ENCODE measurements at places on chromosomes 11 and 22.

- peaks cover 18% of the 10 kb centered on the region for H3K4me1 ChIP-seq
- no peak overlapping the region for H3K4me3 ChIP-seq
- no peaks in the 10 kb centered on the region for H3K36me3 ChIP-seq
- H3K27me3 ChIP-seq, result no peaks in the 10 kb centered on the region
- no peak overlapping the region for H3K27ac ChIP-seq
- no peak for DNase-seq
These were observed 87.3 kb downstream of the PACS1 start for GRCh38 chr11:66157182-66157864.

GRCh38 chr11:11148104-11148509 is 204.9 kb downstream of the CSNK2A3 start:
- no peak overlapping the region for H3K27ac ChIP-seq
- DNase-seq, result no peak
- H3K4me3 ChIP-seq, result no peak overlapping the region
- H3K36me3 ChIP-seq, result no peaks in the 10 kb centered on the region
- H3K4me1 ChIP-seq, result peaks cover 49% of the 10 kb centered on the region

DNA sequence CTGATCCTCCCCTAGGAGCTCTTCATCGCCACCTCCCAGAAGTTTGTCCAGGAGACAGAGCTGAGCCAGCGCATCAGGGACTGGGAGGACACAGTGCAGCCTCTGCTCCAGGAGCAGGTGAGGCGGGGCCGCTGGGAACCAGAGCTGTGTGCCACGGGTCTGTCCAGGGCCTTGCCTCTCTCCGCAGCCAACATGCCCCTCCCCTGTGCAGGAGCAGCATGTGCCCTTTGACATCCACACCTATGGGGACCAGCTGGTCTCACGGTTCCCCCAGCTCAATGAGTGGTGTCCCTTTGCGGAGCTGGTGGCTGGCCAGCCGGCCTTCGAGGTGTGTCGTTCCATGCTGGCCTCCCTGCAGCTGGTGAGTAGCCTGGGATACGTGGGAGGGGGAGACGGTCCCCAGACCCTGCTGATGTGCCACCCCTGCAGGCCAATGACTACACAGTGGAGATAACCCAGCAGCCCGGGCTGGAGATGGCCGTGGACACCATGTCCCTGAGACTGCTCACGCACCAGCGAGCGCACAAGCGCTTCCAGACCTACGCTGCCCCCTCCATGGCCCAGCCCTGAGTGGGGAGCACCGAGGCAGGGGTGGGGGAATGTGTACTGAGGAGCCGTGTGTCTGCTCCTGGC is 2.5 kb downstream of the SCO2 start:
- H3K36me3 ChIP-seq, result peaks cover 3% of the 10 kb centered on the region
- no peak overlapping the region for H3K4me3 ChIP-seq
- no peak overlapping the region for H3K27ac ChIP-seq

GRCh38 chr11:118658429-118659313 is 20.8 kb downstream of the TREH start:
- peaks cover 7% of the 10 kb centered on the region for H3K4me1 ChIP-seq
- no peak overlapping the region for H3K27ac ChIP-seq
- DNase-seq, result no peak
- no peaks in the 10 kb centered on the region for H3K36me3 ChIP-seq

- DNase-seq, result no peak
- H3K4me1 ChIP-seq, result no peaks in the 10 kb centered on the region
- no peak overlapping the region for H3K27ac ChIP-seq
- no peaks in the 10 kb centered on the region for H3K36me3 ChIP-seq
These were observed 90.9 kb upstream of the TP53I11 start for GRCh38 chr11:45041596-45041995.

DNA sequence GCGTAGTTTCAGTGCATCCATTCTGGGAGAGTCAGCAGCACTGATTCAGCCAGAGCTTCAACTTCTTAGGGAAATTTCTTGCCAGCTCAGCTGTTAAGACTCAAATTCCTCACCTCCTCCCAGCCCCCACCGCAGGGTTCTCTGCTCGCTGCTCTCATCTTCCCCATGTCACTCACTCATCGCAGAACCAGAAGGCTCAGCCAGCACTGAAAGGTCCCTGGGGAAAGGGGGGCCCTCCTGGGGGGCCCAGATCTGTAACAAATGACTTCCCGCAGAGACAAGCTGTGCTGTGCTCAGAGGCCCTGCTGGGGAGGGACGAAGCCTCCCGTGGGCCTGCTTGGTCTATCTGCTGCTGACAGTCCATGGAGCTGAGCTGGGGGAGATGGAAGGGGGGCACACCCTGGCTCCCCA is 220.6 kb downstream of the NTM start:
- H3K4me3 ChIP-seq, result no peak overlapping the region
- H3K27me3 ChIP-seq, result no peaks in the 10 kb centered on the region
- no peaks in the 10 kb centered on the region for H3K4me1 ChIP-seq

DNA sequence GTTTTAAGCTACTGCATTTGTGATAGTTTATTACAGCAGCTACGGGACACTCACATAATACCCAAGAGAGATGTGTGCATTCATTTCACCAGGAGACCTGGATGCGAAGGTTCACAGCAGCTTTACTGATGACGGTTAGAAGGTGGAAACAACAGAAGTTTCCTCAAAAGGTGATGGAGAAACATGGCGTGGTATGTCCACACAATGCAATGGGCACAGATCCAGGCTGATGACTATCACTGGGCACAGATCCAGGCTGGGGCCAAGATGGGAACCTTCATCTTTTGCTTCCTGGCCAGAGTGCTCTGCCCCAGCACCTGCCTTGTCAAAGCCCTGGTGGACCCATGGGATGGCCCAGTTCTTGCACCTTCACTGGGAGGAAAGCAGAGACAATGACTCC is 30.6 kb upstream of the RFPL3 start:
- H3K27me3 ChIP-seq, result no peaks in the 10 kb centered on the region
- no peaks in the 10 kb centered on the region for H3K36me3 ChIP-seq
- H3K27ac ChIP-seq, result no peak overlapping the region
- DNase-seq, result no peak

GRCh38 chr11:70226967-70227366 is 23.9 kb downstream of the FADD start:
- H3K4me1 ChIP-seq, result no peaks in the 10 kb centered on the region
- no peak overlapping the region for H3K4me3 ChIP-seq
- no peak for DNase-seq
- no peaks in the 10 kb centered on the region for H3K36me3 ChIP-seq
- no peaks in the 10 kb centered on the region for H3K27me3 ChIP-seq
- H3K27ac ChIP-seq, result no peak overlapping the region
